Stimulated activated naive CD4-positive, alpha-beta T cell treated with Interleukin-2 at 50 U/mL for 16 hours (primary cell): ENCODE measurements at places on chromosomes 3 and 15.

DNA sequence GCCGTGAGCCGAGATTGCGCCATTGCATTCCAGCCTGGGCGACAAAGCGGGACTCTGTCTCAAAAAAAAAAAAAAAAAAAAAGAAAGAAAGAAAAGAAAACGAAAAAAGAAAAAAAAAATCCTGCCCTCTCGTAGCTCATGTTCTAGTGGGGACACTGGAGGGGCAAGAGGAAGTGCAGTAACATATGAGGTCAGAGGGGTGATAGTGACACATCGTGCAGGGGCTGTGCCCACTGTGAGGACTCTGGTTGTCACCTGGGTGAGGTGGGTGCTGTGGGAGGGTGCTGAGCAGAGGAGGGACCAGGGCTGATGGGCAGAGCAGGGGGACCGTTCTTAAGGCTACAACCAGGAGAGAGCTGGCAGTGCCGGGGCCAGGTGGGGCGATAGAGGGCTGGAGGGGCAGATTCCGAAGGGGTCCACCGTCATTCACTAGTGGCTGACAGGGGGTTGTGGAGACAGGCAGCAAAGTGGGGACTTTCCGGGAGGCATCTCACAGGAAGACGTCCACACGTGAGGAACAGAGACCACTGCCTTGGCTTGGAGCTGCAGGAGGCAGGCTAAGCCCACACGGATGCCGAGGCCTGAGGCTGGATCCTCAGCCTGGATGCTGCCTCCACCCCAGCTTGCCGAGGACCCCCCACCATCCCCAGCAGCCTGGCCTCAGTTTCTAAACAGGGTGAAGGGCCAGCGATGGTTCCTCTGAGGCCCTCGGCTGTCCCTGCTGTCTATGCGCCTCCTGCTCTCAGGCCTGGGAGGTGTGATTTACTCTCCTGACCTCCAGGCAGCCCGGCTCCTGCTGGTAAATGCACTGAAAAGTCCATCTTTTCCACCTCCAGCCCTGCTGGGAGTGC is 154.3 kb upstream of the IQSEC1 start:
- DNase-seq = no peak

- DNase-seq = no peak
Measured at GRCh38 chr15:31609258-31609681, 282.6 kb downstream of the KLF13 start.

- DNase-seq = no peak
Measured at GRCh38 chr15:98035134-98035533, 74.6 kb downstream of the ARRDC4 start.

DNA sequence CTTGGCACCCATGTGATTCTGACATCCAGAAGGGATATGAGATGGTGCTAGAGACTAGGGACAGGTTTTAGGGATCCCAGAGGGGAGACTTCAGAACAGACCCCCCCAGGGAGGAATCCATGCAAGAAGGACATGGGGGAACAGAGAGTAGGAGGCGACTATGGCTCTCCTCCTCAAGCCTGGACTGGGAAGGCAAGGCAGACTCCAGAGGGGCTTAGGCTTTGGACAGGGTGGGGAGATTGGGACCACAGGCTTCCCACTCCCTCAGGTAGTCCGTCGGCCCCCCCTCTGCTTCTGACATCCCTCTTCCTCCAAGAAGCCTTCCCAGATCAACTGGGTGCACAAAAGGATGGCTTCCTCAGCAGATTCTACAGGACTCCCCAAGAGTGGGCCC is 3.0 kb upstream of the VIPR1 start:
- no peak for DNase-seq
